Mesangial cell (primary cell): ENCODE measurements at places on chromosomes 16 and 17. TPM values are rescaled to one million over a fixed set of nuclear protein-coding genes. Genes with fewer than 3 reads are reported as not detected.

The ORC6 gene
- 2.8 and 27.5 TPM in 2 replicates for total RNA-seq

The TP53TG3C gene
- not detected in 2 replicates for total RNA-seq

The LITAFD gene
- not detected in 2 replicates for total RNA-seq

The GAS7 gene
- 4.4 and 8.5 TPM in 2 replicates for total RNA-seq

The PERCC1 gene
- not detected in 2 replicates for total RNA-seq

The MPP3 gene
- total RNA-seq: 6.0 and 7.6 TPM in 2 replicates

The ATP2A3 gene
- total RNA-seq: 1.3 and 2.3 TPM in 2 replicates
